NCI-H1436 treated with DMSO at 0.1 percent for 48 hours (cell line): ENCODE measurements at places on chromosomes 16 and 17.

DNA sequence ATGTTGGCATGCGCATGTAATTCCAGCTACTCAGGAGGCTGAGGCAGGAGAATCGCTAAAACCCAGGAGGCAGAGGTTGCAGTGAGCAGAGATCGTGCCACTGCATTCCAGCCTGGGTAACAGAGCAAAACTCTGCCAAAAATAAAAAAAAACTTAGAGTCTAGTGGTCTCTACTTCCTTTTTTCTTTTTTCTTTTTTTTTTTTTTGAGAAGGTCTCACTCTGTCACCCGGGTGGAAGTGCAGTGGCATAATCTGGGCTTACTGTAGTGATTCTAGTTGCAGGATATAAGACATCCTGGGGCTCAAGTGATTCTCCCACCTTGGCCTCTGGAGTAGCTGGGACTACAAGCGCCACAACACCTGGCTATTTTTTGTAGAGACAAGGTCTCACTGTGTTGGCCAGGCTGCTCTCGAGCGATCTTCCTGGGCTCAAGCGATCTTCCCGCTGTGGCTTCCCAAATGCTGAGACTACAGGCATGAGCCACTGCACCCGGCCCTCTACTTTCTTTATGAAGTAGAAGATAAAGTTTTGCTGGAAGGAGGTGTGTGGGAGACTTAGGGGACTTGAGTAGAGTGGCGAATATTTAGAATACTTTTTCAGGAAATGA lies 47.9 kb upstream of the TAOK1 start:
- no peak for DNase-seq

- DNase-seq, result no peak
These were observed 66.7 kb upstream of the DHX40 start for GRCh38 chr17:59498530-59499307.

GRCh38 chr17:56447171-56447570 lies 146.3 kb upstream of the NOG start:
- no peak for DNase-seq

- DNase-seq, result no peak
These were observed 30.9 kb upstream of the GCSH start for GRCh38 chr16:81127051-81127450.

DNA sequence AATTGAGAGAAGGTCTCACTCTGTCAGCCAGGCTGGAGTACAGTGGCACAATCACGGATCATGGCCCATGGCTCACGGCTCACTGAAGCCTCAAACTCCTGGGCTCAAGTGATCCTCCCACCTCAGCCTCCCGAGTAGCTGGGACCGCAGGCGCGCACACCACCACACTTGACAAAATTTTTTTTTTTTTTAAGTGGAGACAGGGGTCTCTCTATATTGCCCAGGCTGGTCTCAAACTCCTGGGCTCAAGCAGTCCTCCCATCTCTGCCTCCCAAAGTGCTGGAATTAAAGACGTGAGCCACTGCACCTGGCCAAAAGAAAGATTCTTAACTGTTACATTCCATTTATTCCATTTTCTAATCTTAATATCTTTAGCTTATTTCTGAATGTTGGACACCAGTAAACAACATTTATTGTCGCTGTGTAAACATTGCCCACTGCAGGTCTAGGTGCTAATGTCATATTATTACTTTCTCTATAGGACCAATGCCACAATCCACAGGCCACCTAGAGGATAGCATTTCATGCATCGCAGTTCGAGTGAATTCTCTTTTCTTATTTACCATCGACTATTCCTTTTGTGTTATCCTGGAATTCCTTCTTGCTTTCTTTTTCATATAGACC lies 123.7 kb downstream of the PITPNC1 start:
- DNase-seq, result no peak

DNA sequence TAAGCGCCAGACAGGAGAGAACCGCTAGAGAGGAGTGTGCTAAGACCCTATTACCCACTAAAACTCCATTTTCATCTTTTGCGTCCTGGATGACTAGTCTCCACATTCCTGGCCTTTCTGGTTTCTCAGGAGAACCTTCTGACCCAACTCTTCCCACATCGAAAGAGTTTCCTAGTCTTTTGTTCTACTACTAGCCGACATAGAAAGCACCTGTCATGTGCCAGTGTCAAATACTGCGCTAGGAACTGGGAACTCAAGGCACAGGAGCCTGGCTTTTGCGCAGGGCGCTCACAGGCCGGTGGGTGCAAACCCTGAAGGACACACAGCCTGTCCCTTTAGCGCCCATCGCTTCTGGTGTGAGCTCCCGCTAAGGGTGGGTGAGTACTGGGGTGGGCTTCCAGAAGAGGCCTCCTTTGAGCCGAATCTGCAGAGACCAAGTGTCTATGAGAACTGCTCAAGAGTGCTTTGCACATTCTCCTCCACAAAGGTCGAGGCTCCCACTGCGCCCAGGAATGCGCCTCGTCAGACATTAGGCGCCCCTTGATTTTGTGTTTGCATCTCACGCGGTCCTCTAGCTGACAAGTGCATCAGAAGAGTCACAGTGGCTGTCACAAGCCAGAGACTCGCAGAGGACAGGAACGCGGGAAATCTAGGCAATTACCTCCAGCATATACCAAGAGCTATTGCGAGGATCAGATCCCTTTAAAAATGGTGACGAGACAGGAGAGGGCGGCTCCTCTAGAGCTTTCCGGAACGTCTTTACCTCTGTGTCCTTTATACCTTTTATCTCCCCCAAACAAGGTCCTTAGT lies 2.0 kb upstream of the PSMB3 start:
- peak; percentile 61 for DNase-seq

DNA sequence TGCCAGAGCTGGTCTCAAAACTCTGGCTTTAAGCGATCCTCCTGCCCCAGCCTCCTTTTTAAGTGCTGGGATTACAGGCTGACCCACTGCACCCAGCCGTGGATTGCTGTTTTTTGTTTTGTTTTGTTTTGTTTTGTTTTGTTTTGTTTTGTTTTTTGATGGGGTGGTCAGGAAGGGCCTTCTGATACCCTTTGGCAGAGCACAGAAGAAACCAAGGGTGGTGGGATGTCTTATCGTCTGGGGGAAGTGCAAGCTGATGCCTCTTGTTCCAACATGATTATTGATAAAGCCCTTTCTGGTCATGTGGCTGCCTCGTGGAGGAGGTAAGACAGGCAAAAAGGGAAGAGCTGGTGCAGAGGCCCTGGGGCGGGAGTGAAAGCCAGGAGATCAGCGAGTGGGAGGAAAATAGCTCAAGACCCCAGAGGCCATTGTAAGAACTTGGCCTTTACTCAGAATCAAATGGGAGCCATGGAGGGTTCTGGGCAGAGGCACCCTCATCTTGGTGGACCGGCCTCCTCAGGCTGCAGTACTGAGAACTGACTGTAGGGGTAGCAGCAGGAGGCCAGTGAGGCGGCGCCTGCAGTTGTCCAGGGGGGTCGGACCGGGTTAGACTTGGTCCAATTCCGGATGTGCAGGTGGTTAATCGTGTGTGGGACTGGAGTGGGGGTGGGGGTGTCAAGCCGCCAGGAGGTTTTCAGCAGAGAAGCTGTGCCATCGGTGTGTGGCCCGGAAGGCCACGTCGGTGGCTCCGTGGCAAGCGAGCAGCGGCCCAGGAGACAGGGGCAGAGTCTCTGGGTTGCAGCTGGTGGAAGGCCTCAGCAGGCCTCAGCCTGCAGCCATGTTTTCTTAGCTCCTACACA lies 84.4 kb upstream of the GSE1 start:
- no peak for DNase-seq

DNA sequence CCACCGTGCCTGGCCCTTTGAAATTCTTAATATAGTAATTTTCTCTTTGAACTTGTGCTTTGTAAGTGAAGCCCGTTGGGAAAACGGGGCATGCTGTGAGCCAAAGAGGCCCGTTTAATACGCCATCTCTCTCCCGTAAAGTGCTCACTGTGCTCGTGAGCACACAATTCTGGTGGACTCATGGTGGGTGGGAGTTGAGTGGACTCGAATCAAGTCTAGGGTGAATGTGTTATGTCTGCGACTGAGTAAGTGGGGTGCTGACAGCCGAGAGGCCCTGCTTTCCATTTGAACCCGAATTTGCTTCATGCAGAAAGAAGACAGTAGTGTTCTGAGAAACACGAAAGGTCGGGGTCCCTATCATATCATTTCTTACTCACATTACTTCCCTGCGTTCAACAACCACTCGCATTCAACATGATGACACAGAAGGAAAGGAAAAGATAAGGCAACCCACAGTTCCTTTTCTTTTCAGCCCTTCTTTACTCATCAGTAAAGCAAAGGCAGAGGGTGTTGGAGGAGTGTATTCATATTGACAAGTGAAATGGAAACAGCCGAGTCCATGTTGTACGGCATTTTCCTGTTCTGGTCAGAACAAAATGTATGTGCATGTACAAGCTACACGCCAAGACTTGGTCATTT lies 4.8 kb upstream of the ATP2A3 start:
- no peak for DNase-seq

DNA sequence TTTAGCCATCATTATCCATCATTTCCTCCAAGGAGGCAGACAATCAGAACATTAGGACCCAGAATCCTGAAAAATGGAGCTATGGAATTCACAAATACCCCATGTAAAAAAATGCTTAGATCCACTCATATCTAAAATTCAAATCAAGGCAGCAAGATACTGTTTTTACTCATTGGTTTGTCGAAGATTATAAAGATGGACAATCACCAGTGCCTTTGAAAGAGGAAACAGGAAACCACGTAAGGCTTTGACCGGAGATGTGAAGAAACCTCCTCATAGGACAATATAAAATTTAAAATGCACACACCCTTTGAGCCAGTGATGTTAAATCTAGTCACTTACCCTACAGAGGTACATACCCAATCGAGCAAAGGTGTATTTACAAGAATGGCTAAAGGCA lies 130.0 kb downstream of the XYLT1 start:
- no peak for DNase-seq

GRCh38 chr17:40283662-40284061 lies 4.0 kb upstream of the CDC6 start:
- no peak for DNase-seq

- no peak for DNase-seq
These were observed 32.7 kb upstream of the SSTR2 start for GRCh38 chr17:73132085-73132492.

- DNase-seq, result no peak
These were observed 327.8 kb upstream of the MAF start for GRCh38 chr16:79928142-79928873.

- no peak for DNase-seq
These were observed 8.2 kb upstream of the FOXJ1 start for GRCh38 chr17:76149214-76149613.

GRCh38 chr16:84182104-84182503 lies 4.8 kb downstream of the TAF1C start:
- DNase-seq, result no peak

GRCh38 chr16:63717806-63718205 lies 1404.1 kb downstream of the CDH11 start:
- no peak for DNase-seq

- DNase-seq, result no peak
These were observed 100.8 kb upstream of the CORO6 start for GRCh38 chr17:29723278-29724047.

DNA sequence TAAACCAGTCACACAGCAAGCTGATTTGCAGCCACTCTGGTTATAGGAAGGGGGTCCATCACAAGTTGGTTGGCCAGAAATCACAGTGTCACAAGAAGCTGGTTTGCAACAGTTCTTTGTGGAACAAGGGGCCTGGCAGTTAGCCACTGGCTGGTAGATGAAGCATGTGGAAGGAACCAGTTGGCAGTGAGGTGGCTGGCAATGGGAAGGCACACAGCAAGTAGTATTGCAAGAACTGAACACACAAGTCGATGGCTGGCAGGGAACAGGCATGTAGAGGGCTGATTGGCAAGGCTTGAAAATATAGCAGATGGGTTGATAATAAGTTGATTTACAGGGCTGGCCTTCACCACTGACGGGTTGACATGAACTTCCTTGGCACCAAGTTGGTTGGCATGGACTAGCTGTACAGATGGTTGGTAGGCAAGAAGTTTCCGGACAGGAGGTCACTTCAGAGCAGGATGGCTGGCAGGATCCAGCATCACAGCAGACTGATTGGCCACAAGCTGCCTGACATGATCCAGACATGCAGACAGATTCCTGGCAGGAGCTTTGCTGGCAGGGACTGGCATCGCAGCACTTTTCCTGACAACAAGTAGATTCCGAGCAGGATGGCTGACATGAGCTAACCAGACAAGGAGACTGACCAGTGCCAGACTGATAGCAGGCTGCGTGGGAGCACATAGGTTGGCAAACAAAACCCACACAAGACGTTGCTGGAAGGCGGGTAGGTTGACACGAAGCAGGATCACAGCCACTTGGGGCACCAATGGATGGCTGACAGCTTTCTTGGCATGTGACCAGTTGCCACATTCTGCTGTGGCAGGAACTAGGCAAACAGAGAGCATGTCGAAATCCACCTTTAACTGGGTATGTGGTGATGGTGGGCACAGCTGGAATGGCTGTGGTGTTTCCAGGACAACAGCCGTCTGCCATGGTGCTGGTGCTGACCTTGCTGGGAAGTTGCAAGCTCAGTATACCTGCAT lies at the start of gene KRTAP29-1:
Gene KRTAP29-1 (minus strand): TSS at position 936 of the 986 bp plus-strand sequence. CDS start 0 bp downstream, at position 936.
- DNase-seq, result no peak

- no peak for DNase-seq
These were observed 62.0 kb downstream of the GAS7 start for GRCh38 chr17:10136258-10136981.

GRCh38 chr17:77140166-77140877 lies 447 bp upstream of the SEC14L1 start:
- DNase-seq, result peak; percentile 97

DNA sequence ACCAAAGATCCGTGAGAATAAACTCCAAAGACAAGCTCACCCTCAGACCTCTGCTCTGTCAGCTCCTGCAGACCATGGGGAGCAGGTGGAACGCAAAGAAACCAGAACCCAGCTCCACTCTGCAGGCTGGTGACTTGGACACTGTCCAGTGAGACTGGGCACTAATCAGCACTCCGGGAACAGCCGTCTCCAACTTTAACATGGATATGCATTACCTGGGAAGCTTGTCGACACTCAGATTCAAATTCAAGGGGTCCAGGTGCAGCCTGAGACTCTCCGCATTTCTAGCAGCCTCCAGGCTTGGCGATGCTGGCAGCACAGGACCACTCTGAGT lies 9.1 kb downstream of the SLX4 start:
- DNase-seq, result no peak

DNA sequence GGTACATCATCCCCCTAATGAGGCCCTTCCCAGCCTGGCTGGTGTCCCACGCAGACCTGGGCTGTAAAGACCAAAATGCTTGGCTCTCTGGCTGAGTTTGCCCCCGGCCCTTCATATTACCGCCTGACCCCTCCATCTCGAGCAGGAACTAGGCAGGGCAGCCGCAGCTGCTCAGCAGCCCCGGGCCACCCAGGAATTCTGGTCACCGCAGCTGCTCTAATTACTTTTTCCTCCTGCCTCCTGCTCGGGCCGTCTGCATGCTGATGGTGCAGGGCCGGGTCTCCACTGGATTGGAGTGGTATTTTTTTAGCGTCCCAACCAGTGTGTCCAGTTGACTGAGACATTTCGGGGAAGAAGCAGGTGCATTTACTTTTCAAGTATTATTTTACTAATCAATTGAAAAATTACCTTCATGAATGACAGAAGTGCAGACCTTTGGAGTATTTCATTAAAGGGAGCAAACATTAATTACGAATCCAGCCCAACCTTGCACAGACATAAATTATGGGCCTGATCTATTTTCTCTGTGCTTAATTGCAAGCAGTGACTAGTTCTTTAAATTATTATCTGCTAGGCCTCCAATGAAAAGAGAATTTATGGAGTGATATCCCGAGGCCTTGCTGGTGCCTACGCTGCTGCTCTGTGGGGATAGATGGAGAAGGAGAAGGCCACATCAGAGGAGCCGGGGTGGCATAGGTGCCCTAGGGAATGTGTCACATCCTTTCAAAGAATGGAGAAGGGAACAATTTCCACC lies 176.2 kb downstream of the CYLD start:
- DNase-seq, result no peak
